NCI-H1048 (cell line): ENCODE measurements at places on chromosomes 16 and 17.

DNA sequence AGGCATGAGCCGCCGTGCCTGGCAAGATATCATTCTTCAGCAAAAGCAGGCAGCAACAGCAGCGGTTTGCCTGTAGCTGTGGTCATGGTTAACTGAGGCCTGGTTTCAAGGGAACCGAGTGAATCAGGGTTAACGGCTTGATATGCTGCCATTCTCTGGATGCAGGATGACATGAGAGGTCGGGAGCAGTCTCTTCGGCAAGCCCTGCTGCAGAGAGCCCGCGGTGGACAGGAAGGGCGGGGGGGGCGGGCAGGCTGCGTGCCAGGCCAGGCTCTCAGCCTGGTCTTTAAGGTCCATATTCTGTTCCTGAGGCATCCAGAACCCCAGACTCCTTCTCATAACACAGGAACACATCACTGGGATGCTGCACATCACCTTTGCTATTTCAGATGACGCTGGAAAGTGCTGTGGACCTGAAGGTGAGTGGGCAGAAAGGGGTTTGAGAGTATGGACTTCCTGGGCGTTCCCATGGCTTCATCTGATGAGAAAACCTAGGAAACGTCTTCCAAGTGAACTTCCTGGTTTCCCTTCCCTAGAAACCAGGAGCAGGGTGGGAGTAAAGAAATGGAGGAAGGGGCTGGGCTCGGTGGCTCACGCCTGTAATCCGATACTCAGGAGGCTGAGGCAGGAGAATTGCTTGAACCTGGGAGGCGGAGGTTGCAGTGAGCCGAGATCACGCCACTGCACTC is 165.6 kb upstream of the RPH3AL start:
- DNase-seq, result no peak

DNA sequence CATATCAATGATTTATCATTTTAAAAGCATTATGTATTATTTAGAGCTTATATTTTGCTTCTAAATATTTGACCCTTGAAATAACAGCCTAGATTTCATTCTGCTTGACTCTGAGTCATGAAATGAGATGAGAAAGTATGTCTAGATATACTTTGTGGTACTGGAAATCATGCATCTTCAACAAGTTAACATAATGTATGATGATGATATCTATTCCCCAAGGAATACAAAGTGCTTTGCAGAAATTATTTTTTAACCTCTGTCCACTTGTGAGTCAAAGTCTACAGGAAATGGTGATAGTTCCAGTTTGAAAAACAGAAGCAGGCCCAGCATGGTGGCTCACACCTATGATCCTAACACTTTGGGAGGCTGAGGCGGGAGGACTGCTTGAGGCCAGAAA is 36.1 kb downstream of the GOSR1 start:
- no peak for DNase-seq

DNA sequence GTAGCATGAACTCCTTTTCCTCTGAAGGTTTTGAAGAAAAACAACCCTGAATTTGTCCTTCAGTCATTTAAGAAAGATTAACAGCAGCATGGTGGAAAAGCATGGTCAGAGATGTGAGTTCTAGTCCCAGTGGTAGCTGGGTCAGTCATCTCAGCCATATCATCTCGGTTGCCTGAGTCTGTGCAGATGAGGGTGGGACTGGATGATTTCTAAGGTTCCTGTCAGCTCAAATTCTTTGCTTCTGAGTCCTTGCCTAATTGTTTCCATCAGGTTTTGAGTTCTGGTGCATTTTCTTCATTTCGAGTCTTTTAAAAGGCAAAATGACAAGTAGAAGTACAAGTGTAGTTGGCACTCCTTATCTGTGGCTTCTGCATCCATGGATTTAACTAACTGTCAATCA is 63.9 kb downstream of the TNRC6C start:
- DNase-seq, result no peak

DNA sequence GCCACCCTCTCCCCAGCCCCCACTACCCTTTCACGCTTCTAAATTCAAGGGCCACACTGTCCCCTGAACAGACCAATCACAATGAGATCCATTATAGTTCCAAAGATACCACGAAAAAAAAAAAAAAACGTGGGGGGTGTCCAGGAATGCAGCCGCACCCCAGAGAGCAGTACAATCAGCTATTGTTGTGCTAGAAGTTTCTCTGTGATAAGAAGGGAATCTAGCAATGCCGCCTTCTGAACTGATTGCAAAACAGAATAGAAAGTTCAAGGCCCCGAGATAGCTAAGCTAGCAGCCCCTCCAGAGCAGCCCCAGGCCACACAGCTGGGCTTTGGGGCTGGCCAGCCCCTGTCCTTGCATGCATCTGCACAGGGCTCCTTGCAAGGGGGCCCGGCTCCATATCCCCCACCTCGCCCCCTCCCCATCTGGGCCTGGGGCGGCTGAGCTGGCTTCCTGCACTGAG is 86.9 kb upstream of the CBX4 start:
- no peak for DNase-seq

GRCh38 chr17:38915639-38915995 is 9.8 kb upstream of the LASP1NB start:
- no peak for DNase-seq

DNA sequence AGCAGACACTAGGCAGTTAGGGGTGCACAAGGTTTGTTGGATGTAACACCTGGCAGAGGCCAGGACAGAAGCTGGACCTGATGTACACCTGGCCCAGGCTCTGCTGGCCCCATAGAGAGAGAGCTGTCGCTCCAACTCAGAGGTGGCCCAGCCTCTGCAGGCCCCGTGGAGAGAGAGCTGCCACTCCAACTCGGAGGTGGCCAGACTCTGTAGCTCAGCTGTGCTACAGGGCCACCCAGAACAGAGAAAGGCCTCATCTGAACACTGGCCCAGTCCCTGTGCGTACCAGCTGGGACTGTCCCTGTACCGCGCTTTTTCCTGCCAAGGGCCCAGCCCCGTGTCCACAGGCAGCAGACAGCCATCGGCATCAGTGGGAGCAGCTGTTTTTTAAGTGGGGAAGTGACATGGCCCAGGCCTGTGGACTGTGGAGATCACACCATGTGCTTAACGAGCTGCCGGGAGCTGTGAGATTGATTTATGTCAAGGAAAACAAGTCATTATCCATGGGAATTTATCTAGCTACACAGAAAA is 176.4 kb upstream of the CHMP6 start:
- DNase-seq, result no peak

- no peak for DNase-seq
Observed at GRCh38 chr16:15757630-15758251, 99.1 kb downstream of the MYH11 start.

GRCh38 chr16:66585481-66586239 is 6.4 kb downstream of the CMTM2 start:
- DNase-seq, result no peak

DNA sequence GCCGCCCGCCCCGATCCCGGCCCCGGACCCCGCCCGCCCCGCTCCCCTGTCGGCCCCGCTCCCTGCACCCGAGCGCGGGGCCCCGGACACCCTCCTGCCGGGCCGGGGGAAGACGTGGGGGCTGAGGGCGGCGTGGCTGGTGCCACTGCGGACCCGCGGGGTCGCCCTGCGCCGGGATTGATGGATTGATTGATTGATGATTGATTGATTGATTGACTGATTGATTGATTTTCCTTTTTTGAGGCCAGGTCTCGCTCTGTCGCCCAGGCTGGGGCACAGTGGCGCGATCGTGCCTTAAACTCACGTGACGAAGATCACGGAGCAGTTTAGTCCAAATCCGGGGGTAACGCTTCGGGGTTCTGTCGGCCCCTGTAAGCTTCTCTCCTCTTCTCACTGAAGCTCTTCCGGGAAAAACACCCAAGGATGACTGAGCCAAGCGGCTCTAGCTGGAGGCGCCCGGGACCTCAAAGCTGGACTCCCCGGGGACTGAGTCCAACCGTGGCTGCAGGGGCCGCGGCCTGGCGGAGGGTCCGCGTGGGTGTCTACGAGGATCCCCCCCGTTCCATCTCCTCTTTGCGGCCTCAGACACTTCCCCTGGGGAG is 40.2 kb upstream of the BHLHA9 start:
- DNase-seq, result no peak

DNA sequence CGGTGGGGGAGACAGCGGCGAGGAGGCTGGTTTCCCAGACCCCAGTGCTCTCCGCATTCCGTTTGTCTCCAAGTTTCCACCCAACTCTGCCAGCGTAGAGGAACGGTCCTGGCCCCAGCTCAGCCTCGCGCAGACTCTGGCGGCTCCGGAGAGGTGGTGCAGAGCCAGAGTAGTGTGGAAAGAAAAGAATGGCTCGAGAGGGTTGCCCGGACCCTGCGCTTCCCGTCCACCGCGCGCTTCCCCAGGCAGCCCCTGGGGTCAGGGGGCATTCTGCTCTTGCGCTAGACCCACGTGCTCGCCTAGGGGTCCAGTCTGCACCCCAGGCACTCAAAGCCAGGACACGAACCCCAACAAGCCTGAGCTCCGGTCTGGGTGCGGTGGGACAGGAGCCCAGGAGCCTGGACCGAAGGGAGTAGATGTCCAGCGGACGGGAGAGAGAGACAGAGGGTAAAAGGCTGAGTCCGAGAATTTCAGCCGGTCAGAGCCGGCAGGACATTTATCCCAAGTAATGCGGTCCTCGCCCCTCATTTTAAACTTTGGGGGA is 3.8 kb downstream of the PMP22 start:
- DNase-seq, result no peak

DNA sequence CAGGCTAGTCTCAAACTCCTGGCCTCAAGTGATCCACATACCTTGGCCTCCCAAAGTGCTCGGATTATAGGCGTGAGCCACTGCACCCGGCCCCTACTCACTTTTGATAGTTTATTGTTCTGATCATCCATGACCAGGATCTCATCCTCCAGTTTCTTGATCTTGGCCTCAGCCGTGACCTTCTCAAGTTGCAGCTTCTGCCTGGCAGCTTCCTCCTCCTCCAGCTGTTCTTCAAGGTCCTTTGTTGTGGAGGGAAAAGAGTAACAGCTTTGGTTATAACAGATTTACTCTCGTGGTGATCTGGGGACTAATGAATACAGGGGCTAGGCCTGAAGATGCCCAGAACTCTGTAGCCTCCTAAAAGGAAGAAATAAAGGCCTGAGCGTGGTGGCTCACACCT is 89.9 kb downstream of the NDE1 start:
- DNase-seq, result no peak

DNA sequence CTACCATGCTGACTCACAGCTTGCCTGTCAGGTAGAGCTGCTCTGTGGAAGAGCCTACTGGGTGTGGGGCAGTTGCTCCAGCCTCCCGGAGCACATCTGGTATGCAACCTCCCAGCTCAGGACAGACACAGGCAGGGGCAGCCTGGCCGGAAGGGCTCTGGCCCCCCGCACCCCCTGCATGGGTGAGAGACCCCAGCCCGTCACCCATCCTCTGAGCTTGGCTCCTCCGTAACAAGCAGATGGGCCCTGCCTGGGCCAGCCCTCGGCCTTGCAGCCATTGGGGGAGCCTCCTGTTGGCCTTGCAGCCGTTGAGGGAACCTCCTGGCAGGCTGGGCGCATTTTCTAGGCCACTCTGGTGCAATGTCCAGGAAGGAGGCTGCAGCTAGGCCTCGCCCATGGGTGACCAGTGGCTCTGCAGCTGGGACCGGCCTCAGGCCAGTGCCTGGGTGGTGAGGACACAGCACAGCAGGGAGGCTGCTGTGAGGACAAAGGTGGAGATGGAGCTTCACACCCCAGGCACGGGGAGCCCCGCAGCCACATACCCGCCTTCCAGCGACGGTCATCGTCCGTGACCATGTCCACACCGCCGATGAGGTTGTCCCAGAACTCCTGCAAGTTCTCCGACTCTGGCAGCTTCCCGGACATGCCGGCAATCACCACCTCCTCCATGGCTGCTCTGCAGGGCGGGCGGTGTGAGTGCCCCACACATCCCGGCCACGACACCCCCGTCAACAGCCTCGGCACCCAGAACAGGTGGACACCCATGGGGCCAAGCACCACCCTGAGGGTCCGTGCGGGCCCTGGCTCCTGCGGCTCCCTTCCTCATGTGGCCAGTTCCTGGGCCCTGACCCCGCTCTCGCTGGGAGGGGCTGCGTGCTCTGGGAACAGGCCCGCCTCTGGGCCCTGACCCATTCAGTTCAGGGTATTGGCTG is 2.0 kb downstream of the FASN start:
- no peak for DNase-seq

DNA sequence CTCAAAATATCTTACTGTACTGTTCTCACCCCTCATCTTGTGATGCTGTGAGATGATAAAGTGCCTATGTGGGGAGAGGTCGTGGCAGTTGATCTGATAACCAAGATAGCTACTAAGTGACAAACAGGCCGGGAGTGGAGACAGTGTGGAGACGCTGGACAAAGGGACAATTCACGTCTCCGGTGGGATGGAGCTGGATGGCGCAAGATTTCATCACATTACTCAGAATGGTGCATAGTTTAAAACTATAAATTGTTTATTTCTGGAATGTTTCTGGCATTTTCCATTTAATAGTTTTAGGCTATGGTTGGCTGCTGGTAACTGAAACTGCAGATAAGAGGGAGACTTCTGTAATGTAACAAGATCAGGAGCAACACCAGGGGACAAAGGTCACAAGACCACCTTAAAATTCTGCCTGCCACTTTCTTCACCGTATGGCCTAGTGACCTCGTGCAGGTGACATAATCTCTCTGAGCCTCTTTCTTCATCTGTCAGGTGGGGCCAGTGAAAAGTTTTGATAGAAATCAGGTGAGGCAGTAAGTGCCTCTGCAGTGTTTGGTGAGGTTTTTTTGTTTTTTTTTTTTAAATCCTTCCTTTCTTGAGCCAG is 54.4 kb upstream of the LGALS9 start:
- DNase-seq, result no peak

DNA sequence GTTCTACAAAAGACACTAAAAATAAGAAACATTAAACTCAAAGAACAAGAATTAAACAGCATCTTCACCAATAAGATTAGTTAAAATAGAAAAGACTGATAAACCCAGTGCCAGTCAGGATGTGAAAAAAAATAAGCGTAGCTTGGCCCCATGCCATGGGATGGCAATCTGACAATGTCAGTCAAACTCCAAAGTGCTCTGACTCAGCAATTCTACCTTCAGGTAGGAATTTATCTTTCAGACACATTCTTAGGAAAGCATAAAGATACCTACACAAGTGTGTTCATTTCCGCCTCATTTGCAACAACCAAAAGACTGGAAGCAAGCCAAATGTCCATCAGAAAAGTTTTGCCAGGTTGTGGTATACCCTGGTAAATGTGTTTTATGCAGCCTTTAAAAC is 9.1 kb upstream of the MPO start:
- DNase-seq, result no peak

DNA sequence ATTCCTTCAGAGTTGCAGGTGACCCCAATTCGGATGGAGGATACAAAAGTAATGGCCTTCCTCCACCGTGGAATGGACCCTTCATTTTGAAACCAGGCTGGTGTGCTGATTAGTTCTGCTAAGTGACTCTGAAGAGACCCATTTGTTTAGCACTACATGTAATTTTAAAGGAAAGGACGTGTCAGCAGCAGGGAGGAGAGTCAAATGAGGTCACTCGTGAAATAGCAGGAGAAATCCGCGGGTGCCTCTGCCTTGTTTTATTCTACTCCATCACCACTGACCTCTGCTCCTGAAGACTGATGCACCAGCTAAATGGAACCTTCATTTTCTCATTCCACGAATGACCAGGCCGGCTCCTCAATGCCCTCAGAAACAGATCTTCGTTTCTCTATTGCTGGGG is 589.2 kb downstream of the CDH11 start:
- DNase-seq, result no peak

GRCh38 chr16:83513008-83513755 is 294.6 kb upstream of the HSBP1 start:
- no peak for DNase-seq
